NCI-H526 (cell line): ENCODE measurements at places on chromosomes 6 and 20.
A peak's percentile ranks its signal among the peaks of the same experiment; 100 is the strongest.

DNA sequence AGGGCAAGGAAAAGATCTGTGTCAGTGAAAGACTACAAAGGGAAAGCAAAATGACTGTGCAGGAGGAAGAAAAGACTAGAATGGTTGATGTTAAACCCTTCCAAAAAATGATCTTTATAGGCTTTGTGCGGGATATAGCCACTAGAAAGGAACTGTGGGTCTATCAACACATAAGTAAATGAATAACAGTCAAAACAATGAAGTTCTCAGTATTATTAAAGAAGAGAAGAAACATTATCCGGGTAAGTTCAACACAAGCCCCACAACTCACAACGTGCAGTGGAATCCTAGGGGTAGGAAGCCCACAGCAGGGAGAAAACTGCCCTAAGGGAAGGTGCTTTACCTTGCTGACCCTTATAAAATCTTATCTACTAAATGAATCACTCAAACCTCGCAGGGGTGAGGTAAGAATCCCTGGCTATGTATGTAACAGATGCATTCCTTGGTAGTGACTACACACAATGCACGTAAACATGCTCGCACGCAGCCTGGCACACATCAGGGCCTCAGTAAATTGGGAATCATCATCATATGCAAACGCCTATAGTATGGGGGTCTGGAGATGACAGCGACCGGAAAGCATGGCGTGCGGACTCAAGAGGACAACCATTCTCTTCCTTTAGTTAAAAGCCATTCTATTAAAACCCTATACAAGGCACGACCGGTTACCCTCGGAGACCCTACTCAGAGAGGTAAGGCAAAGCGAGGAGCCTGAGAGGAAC lies 11.3 kb downstream of the TFAP2A start:
- DNase-seq = no peak

GRCh38 chr6:30670760-30671527 lies 1.9 kb downstream of the DHX16 start:
- no peak for DNase-seq

GRCh38 chr6:46998436-46999017 lies 43.6 kb downstream of the ADGRF1 start:
- DNase-seq = peak; percentile 71

DNA sequence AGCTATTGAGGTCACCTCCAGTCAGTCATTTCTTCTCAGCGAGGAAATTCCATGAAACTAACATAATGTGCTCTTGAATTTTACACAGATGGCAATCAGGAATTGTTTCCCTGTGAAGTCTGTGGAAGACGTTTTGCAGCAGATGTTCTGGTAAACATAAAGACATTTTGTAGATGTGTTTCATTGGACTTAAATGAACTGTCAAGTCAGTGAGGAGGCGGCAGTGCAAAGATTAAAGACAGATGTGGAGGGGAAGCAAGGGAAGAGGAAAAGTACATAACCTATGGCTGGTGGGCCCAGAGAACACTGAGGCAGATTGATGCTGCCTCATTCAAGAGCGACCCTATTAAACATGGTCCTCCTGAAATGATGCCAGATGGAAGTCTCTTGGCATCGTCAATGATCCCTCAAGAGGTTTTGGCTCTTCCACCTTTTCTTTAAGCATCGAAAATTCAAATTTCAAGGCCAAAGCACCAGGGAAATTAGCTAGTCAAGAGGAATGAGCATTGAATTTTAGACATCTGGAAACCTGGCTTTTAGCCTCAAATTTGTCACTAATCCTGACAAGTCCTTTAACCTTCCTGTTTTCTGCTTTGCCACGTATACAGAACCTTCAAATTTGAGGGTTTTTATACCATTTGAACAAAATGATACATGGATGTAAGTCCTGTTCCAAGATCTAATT lies 20.1 kb downstream of the ZC2HC1B start:
- no peak for DNase-seq

DNA sequence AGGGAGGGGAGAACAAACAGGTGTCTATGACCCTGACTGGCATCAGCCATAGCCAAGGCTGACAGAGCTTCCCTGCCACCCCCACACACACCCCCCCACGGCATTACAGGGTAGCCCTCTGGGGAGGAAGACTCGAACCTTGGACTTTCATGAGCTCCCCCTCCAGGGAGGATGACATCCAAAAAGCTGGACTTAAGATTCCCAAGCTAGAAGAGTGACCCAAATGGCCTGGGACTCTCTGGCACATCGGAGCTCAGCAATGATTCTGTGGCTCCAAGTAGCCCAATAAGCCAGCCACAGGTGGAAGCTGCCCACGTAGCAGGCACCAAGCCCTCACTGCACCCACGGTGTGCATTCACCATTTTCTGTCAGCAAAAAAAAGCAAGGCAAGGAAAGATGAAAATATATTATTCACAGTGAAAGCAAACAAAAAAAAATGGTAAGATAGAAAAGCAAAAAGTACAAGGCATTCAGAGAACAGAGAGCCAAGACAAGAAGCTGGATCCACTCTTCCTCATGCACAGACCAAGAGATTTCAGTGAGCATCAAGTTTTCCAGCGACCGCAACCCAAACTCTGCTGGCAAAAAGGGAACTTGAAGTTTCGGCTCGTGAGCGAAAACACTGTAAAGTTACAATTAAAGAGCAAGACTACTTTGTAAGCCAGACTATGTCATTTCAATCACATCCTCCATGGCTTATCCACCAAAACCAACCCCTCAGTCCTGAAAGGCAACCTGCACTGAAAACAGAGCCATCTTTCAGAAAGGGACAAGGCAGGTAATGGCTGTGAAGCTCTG lies 10.9 kb downstream of the JAG1 start:
- no peak for DNase-seq

DNA sequence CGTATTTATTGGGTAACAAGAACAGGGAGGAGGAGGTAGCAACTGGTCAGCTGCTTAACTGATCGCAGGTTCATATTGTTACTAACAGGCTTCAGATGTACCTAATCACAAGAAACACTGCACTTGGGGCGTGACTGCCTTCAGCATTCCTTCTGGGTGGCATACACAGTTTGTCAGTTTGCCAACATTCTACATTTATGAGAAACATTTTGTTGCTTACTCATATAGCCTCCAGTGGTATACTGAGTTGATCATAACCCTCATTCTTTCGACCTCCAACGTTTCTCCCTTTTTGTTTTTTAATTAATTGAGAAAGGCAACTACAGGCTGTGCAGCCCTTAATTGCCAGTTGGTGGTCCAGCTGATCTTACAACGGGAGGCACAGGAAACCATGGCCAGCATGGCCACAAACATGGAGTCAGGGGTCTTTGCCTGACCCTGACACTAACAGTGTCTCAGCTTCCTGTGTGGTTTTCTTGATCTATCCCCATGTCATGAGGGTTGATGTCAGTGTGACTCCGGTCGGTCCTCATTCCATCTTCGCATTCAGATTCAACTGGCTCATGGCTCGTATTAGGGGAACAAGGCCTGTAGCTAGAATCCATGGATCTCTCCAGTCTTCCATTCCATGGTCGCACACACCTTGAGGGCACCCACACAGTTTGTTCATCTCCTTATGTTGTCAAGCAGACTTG lies 9.4 kb downstream of the EPB41L2 start:
- DNase-seq = no peak

DNA sequence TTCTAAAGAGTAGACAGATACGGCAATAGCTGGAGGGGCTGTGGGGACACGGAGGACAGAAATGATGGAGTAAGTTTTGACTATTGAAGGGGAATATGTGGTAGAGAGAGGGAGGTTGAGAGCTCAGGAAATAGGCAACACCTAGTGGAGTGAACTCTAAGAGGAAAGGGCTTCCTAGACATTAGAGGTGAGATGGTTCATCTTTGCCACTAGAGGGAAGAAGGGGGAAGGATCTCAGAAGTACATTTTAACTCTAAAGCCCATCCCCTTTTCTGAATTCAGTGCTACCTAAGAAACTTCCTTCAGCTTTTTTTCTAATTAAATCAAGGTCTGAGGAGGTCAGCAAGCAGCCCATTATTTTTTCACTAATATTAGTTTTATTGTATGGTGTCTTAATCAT lies 689.4 kb upstream of the MAP3K7 start:
- no peak for DNase-seq

- no peak for DNase-seq
Observed at GRCh38 chr20:8854571-8854970, 214.3 kb upstream of the PLCB4 start.

GRCh38 chr6:10981409-10981808 lies 62.7 kb downstream of the ELOVL2 start:
- DNase-seq = no peak
